Fibroblast of the conjunctiva (primary cell): ENCODE measurements at places on chromosomes 7 and 10.

- no peak for DNase-seq
Observed at GRCh38 chr10:128030498-128031072, 95.6 kb downstream of the MKI67 start.

DNA sequence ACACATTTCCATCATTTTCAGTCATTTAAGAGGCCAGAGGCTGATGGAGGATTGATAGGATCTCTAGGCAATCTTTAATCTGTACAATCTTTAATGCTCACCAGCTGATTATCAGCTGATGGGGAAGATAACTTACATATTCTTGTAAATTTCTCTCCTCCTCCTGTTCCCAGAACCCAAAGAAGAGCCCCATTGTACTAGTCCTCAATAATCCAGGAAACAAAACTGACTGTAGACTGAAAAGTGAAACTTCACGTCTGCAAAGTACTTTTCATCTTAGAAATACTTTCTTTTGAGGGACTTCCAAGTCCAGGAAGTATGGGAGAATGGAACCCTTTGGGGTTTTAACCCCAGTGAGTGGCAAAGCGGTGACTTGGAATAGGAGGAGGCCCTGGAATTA is 283.3 kb downstream of the FRMD4A start:
- no peak for DNase-seq

GRCh38 chr10:30445711-30446110 is 11.7 kb downstream of the MAP3K8 start:
- DNase-seq, result no peak

- DNase-seq, result peak; percentile 45
Observed at GRCh38 chr10:128150045-128150493, 23.8 kb upstream of the MKI67 start.

DNA sequence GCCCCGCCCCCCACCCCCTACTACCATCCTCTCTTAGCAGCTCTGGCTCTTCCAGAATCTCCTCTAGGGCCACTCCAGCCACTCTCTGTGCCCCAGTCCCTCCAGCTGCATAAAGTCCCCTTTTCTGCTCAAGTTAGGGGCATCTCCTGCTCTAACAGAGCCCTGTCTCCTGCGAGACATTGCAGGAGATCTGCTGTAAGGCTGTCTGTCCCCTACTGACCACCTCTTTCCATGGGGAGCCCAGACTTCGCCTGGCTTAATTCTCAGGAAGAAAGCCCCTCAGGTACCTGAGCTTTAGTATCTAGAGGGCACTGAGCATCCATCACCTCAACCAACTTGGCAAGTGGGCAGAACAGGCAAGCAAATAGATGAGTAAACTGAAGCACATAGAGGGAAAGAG is 200.7 kb upstream of the ZMIZ1 start:
- no peak for DNase-seq

DNA sequence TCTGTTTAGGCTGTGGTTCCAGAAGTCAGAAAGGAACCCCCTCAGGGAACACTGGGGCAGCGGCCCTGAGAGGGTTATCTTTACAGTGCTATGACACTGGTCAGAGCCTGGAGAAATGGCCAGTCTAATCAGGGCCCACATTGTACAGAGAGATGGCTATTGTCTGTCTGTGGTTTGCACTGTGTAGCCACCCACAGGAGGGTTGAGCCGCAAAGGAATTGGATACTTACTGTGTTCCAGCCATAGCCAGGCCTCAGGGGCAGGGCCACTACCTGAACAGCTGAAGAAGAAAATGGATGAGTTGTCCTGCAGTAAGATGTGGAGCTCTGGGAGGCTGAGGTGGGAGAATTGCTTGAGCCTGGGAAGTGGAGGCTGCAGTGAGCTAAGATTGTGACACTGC is 47.5 kb upstream of the PODXL start:
- DNase-seq, result no peak

DNA sequence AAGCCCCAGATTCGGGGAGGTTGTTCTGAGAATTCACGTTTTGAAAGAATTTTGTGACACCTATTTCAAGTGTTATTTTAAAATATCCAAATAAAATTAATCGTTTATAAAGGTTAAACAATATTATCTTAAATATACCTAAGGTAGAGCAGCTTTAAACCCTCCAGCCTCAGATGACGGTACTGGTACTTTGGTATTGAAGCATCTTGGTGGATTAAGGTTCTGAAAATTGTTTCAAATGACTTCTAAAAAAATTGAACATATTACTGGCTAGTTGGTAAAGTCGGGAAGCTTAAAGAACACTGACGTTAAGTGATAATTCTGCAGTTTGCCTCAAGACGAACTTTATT is 392 bp upstream of the HUS1 start:
- DNase-seq, result no peak

DNA sequence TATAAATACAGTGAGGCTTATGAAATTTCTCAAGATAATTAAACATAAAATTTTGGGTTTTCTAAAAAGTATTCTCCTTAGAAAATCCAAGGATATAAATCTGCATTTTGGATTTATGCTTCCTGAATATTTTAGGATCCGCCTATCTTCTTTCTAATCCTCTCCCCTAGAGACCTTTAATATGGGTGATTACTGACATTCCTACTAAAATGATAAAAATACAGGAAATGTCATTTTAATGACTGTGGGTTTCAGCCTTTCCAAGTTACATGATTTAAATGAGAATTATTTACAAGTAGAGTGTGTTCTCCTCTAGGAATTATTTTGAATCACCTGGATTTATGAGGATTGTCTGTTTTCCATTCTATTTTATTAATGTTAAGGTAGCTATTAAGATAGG is 150.4 kb downstream of the C7orf25 start:
- no peak for DNase-seq

DNA sequence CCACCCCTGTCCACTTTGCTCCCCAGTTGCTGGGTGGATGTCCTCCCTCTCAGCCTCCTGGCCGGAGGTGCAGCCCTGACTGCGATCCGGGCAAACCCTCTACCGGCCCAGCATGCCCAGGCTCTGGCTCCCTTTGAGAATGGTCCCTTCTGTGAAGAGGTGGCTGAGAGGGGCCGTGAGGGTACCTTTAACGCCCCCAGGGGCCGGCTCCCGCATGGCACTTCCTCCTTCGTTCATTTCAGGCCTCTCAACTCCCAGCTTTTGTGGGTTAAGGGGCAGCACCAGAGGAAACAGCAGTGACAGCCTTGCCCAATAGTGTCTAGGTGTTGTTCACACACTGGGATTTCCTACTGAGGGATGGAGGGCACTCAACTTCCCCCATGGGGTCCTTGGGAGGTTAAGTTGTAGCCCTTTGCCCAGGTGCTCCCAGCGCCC is 33.2 kb upstream of the HABP2 start:
- no peak for DNase-seq

GRCh38 chr7:53743697-53744402 is 708.4 kb downstream of the POM121L12 start:
- DNase-seq, result no peak

DNA sequence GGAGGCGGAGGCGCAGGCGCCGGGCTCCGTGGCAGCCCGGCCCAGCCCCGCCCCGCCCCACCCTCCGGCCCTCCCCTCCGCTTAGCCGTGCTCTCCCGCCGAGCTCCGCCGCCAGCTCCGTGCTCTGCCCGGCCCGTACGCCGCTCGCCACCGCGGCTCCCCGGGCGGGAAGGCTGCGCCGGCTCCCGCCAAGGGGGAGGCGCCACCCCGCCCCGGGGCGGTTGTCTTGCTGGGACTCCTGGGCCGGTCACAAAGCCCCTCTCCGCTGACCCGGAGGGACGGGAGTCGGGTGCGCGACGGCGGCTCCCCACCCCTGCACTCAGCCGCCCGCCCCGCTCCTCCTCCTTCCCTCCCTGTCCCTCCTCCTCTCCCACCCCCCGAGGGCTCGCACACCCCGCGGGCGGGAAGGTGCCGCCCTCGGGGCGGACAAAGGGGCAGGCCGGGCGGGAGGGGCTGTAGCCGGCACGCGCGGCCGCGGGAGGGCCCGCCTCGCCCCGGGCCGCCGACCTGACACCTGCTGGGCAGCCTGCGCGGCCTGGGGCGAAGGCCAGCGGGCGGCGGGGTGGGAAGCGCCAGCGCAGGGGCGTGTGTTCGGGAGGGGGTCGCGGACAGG is 11.5 kb upstream of the SP8 start:
- no peak for DNase-seq

DNA sequence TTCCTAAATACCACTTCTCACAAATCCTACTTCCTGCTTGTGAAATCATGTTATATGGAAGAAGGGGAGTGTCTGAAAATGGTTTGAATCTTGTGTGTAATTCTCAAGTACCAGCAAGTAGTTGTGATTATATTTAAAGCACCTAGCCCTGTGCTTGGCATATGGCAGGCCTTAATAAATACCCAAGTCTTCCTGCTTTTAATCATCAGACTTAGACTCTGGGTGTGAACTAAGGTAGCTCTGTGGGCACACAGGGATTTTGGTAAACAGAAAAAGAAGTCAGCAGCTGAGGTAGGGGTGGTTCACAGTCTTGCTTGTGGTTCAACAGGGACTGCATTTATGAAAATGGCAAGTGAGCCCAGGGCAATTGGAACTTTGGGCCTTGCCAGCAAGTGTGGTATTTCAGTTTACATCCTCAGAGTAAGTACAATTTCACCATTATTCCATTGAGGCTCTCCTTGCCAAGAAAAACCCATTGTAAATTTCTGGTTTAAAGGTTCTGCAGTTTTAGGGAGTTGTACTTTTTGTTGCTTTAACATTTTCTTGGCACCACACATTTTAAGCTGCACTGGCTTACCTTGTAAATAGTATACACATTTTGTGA is 215.5 kb downstream of the AUTS2 start:
- no peak for DNase-seq

GRCh38 chr10:124594240-124594639 is 132.6 kb downstream of the LHPP start:
- no peak for DNase-seq

- DNase-seq, result peak; percentile 89
Observed at GRCh38 chr10:103645141-103646054, 151.9 kb downstream of the NEURL1 start.

DNA sequence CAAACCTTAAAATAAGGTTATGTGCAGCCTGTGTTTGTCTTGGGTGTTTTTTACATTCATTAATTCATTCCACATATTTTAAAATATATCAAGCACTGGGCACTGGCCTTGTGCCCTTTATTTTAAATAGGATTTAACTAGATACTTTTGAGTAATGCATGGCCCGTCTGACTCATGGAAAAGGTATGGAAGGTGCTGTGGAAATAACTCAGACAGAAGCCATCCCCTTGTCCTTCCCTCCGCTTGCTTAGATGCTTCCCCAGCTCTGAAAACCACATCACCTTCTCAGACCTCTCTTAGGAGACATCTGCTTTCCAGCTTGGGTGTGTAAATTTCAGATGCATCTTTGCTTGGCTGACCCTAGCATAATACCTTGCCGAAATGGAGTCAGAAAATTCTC is 30.5 kb downstream of the SLC18A2 start:
- DNase-seq, result no peak

GRCh38 chr7:25527665-25528170 is 299.4 kb upstream of the NPVF start:
- no peak for DNase-seq

GRCh38 chr10:93788413-93789208 is 30.9 kb downstream of the LGI1 start:
- no peak for DNase-seq
